ENCODE measurements at places on chromosomes 1 and 21.

DNA sequence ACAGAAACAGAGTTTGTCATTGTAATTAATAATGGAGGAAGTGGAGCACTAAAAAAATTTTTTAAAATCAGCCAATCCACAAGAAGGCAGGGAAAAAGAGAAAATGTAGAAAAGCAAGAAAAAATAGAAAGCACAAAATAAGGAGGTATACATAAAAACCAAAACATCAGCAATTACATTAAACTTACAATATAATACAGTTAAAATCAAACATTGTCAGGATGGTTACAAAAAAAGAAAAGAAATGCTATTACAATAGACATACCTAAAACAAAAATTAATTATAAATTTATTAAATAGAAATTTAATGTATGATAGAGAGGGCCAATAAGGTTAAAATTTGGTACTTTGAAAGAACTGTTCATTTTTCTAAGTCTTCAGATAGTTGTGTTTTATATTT is 38.7 kb downstream of the PRSS38 start:
- no peak for DNase-seq

- no peak for DNase-seq
These were observed 173.7 kb downstream of the CLEC20A start for GRCh38 chr1:178323067-178323466.

GRCh38 chr1:58966103-58966916 is 182.5 kb upstream of the JUN start:
- no peak for DNase-seq

DNA sequence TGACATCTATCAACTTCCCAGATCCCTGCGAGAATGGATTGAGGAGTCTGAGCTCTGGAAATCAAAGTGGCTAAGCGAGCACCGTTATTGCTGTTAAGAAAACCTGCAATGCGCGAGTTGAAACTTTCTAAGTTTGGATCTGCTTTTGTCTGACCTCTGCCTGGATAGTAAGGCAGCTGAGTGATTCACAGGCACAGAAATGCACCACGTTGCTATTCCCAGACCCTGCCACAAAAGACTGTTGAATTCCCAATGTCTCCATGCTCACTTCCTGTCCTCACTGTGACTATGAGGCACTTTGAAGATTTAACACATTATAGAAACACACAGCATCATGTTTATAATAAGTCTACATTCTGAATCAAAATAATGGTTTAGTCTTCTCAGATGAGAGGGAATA is 27.1 kb upstream of the CNIH3 start:
- no peak for DNase-seq

- no peak for DNase-seq
These were observed 336.4 kb upstream of the FMN2 start for GRCh38 chr1:239755107-239755912.

GRCh38 chr1:167676205-167676915 is 45.4 kb upstream of the MPZL1 start:
- no peak for DNase-seq

GRCh38 chr1:229273507-229274232 is 2.8 kb downstream of the RAB4A start:
- DNase-seq, result no peak

- no peak for DNase-seq
These were observed 111.8 kb upstream of the GRIK3 start for GRCh38 chr1:37146071-37146470.
